ENCODE measurements at places on chromosomes 4 and X.

- no peak for DNase-seq
Measured at GRCh38 chr4:73816814-73817213, 19.7 kb upstream of the CXCL6 start.

GRCh38 chr4:36285784-36286480, 4.5 kb downstream of the DTHD1 start:
- DNase-seq = peak; percentile 17

GRCh38 chr4:176436293-176436973, 116.7 kb downstream of the SPCS3 start:
- no peak for DNase-seq

- DNase-seq = no peak
Measured at GRCh38 chr4:99853999-99854398, 37.4 kb downstream of the DAPP1 start.

DNA sequence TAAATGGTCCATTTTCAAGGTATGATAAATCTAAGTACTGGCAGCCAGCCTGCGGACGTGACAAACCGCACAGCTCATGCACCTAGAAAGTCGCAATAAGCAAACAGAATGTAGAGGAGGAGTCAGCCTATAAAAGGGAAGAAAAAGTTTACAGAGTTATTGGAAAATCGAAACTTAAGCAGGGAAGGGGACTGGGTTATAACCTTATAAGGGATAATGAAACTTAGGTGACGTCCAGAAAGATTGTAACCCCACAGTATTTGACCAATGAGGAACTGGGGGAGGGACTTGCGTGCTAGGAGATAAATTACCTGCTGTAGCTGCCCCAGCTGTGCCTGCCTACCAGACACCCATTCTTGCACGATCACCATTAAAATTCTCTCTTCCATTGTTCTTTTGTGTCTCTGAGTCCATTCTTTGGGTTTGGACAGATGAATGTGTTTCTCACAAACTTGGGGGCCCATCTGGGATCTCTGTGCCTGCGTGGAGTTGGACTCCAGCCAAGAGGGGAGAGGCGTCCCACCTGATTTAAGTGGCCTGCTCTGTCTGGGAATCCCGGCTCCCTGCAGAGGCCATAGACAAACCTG, 61.0 kb downstream of the ZCCHC12 start:
- no peak for DNase-seq

GRCh38 chrX:126985027-126985426, 165.5 kb downstream of the PRR32 start:
- DNase-seq = no peak

DNA sequence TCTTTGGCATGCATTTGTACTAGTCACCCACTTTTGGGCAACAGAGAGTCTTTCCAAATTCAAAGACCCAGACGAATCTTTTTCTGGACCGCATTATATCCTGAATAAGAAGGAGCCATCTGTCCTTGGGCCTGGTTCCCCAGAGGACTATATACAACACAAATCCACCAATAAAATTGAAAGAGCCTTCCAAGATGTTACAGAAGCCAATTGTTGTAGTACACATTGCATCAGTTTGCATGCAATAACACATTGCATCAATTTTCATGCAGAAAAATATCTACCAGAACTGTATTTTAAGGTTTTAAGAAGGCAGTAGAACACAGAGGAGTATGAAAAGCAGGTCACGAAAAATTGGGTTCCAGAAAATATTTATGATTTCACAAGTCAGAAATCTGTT, 203.2 kb downstream of the HTR2C start:
- DNase-seq = no peak

GRCh38 chr4:40956721-40957255, 207.0 kb downstream of the NSUN7 start:
- DNase-seq = no peak

GRCh38 chr4:83644677-83645659, 109.1 kb downstream of the GPAT3 start:
- no peak for DNase-seq

- DNase-seq = no peak
Measured at GRCh38 chrX:47169273-47169672, 24.3 kb downstream of the RBM10 start.

- no peak for DNase-seq
Measured at GRCh38 chr4:38560768-38561558, 103.0 kb upstream of the KLF3 start.

GRCh38 chr4:53380221-53380620, 2.8 kb downstream of the FIP1L1 start:
- DNase-seq = no peak

DNA sequence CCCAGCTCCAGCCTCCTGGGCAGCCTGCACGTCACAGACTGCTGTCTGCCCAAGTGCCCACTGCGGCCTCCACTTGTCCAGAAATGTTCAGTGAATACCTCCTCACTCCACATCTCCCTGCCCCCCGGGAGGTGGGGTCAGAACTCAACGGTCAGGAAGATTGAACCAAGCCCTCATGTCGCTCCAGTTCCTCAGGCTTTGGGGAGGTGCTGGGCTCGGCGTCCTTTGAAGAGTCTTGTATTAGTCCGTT, 82.4 kb upstream of the LRPAP1 start:
- DNase-seq = no peak

GRCh38 chr4:128286474-128287058, 1.0 kb downstream of the PGRMC2 start:
- DNase-seq = no peak

DNA sequence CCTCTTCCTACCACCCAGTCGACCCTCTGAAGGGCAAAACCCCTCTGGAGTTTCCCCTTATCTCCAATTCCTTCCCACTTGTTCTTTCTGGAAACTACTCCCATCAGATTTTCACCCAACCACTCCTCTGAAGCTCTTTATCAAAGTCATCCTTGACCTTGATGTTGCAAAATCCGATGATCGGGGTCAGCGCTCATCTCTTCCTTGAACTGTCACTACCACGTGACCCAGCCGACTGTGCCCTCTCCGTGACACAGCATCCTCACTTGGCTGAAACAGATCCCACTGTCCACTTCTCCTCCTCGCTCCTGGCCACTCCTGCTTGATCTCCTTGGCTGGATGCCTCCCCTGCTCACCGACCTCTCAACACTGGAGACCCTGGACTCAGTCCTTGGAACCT, 1.1 kb downstream of the CFAP99 start:
- no peak for DNase-seq

- no peak for DNase-seq
Measured at GRCh38 chrX:44903830-44904530, 31.0 kb downstream of the KDM6A start.

GRCh38 chrX:8731559-8732395, at the start of gene ANOS1:
Gene ANOS1, minus strand, starts transcription at chrX:8732137. Its CDS starts 101 bp downstream, at chrX:8732036.
- DNase-seq = no peak

- DNase-seq = no peak
Measured at GRCh38 chrX:64642482-64642881, 247.2 kb upstream of the MTMR8 start.

GRCh38 chr4:155703486-155704247, 37.0 kb downstream of the GUCY1A1 start:
- no peak for DNase-seq

DNA sequence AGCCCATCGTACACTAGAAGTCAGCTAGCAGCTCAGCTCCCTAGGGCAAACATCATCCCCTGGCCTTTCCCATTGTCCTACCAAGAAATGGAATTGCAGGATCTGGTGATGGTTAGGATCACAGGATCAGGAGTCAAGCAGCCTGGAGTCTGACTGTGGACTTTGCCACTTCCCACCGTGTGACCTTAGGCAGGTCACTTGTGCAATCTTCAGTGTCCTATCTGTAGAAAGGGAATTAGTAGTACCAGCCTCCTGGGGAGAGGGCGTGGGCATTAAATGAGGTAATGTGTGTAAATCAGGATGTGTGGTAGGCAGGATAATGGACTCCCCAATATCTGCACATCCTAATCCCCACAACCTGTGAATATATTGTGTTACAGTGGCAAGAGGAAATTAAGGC, 38.6 kb upstream of the APLN start:
- no peak for DNase-seq

- DNase-seq = no peak
Measured at GRCh38 chr4:149836546-149836945, 20.9 kb upstream of the IQCM start.

DNA sequence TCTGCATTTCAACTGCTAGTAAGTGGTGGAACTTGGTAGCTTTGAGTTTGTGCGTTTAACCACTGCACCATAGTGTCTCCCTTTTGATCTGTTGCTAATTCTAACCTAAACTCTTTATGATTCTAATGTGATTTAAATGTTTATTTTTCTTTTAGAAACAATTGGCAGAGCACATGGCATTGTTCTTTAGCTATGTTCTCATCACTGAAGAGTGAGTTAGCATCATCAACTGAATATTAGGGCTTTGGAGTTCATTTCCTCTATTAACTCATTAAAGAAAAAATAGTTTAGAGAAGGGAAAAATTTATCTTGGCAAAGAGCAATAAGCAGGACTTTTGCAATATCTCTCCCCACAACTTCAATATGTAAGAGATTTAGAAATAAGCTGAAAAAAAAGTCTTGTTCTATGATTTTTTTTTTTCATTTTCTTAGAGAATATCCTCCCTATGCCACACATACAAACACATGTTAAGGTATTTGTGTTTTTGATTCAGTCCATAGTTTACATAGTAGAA, 25.7 kb downstream of the CPEB2 start:
- no peak for DNase-seq

GRCh38 chrX:111460607-111461006, 48.6 kb upstream of the DCX start:
- no peak for DNase-seq

- no peak for DNase-seq
Measured at GRCh38 chr4:28373601-28374000, 1513.0 kb downstream of the STIM2 start.

DNA sequence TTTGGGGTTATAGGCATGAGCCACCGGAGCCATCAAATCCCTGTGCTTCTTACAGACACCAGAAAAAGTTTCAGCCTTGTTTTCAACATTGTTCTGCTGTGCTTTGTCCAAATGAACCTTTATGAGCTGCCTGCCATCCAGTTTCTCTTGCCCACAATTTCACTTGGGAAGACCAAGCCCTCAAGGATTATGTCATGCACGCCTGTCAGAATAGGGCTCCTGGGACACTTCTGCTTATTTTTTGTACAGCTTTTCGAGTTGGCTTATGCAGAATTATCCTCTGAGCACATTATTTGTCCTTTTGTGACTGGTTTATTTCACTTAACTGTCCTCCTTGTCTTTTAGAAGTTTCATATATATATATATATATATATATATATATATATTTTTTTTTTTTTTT, 16.2 kb downstream of the UBE2K start:
- no peak for DNase-seq

- no peak for DNase-seq
Measured at GRCh38 chr4:109350121-109350520, 47.7 kb upstream of the COL25A1 start.

DNA sequence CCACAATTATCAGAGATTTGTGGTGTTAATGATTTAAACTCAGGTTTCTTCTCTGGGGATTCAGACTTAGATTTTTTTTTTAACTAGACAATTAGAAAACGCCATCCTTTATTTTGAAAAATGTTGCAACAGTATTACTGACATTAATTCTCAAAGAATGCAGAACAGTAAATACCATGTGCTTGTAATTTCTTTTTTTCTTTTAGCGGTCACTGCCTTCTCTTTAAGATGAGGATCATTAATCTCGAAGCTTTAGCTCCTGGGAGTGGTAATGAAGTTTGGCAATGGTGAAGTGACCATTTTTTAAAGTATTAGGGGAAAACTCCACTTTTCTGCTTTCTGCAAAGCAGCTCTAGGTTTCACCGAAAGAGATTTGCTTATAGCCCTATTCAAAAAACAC, 164.0 kb upstream of the MBNL3 start:
- DNase-seq = no peak

GRCh38 chr4:48258845-48259397, 10.7 kb downstream of the TEC start:
- no peak for DNase-seq

All from stimulated activated CD4-positive, alpha-beta T cell treated with anti-CD3 and anti-CD28 coated beads, TNF-alpha, amount 100 ng/mL, for 24 hours (primary cell).